ENCODE measurements at places on chromosomes 2 and 18.

GRCh38 chr2:2686222-2686621, 355.1 kb upstream of the MYT1L start:
- no peak for DNase-seq

GRCh38 chr2:231058761-231059550, 2.3 kb downstream of the PSMD1 start:
- DNase-seq: no peak

- no peak for DNase-seq
These were observed 33.3 kb upstream of the PAX3 start for GRCh38 chr2:222332116-222332515.

DNA sequence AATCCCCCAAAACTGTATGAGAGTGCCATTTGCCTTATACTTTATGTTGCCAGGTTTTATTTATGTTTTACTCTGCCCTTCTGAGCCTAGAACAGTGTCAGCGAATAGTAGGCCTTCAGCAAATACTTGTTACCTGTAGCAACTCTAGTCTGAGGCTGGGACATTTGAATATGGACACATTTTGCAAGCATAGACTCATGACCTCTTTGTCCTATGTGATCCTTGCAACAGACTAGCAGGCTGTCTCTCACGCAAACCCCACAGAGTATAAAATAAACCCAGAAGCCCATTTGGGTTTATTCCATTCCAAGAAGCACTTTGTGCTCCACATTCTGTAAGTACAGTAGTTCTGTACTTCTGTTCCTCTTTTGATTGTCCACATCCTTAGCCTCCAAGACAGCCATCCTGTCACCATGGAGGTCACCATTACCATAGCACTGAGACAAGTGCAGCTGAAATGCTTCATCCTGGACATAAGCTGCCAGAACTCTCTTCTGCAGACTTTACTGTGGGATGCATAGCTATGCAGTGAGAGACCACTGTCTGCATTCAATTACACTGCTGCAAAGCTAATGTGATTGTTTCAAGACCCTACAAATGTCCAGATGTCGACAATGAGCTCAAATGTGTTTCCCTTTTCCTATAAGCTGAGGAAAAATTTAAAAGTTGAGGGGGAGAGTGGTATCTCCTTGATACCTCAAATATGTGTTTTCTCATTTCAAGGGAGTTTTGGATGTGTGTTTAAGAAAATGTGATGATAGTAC, 425.7 kb downstream of the PID1 start:
- DNase-seq: no peak

DNA sequence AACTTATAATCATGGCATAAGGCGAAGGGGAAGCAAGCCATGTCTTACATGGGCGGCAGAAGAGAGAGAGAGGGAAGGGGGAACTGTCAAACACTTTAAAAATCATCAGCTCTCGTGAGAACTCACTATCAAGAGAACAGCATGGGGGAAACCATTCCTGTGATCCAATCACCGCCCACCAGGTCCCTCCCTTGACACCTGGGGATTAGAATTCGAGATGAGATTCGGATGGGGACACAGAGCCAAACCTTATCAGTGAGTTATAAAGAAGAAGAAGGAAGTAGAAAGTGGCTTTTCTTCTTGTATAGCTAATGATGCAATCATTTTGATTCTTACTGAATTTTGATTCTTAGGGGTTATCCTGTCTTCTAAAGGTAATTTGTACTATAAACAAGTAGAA, 51.4 kb downstream of the SMCHD1 start:
- DNase-seq: no peak

GRCh38 chr2:123380370-123380935, 644.6 kb upstream of the CNTNAP5 start:
- DNase-seq: no peak

Data from GDM1 (cell line).